ENCODE measurements at places on chromosomes 4 and X.

GRCh38 chr4:147682755-147683154 is 1.2 kb downstream of the PRMT9 start:
- no peak for DNase-seq

DNA sequence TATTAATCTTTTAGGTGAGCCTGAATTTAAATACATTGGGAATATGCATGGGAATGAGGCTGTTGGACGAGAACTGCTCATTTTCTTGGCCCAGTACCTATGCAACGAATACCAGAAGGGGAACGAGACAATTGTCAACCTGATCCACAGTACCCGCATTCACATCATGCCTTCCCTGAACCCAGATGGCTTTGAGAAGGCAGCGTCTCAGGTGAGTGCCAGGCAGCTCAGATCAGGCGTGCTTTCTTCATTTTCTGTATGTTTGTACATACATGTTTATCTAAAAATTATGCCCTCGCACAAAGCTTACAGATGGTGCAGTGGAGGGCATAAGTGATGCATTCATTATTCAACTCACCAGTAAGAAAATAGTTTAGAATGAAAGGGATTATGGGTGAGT is 85.6 kb downstream of the CPE start:
- DNase-seq: no peak

GRCh38 chrX:31459361-31459760 is 387.5 kb upstream of the FTHL17 start:
- DNase-seq: no peak

DNA sequence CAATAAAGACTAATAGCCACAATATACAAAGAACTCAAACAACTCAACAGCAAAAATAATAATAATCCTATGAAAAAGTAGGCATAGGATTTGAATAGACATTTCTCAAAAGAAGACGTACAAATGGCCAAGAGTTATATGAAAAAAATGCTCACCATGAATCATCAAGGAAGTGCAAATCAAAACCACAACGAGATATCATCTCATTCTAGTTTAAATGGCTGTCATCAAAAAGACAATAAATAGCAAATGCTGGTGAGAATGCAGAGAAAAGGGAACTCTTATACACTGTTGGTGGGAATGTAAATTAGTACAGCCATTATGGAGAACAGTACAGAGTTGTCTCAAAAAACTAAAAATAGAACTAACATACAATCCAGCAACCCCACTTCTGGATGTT is 18.8 kb downstream of the TLR6 start:
- DNase-seq: no peak

- DNase-seq: no peak
Observed at GRCh38 chr4:148004228-148004857, 272.5 kb downstream of the ARHGAP10 start.

DNA sequence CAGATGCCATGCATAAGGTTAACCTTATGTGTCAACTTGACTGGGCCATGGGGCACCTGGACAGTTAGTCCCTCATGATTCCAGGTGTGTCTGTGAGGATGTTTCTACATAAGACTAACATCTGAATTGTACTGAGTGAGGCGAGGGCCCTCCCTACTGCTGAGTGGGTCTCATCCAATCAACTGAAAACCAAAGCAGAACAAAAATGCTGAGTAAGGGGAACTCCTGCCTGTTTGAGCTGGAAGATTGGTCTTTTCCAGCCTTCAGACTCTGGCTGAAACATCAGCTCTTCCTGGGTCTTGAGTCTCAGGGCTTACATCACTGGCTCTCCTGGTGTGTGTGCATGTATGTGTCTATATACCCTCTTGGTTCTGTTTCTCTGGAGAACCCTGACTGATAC is 13.8 kb downstream of the NELFA start:
- DNase-seq: no peak

GRCh38 chrX:1468250-1468772 is 15.6 kb upstream of the ASMTL start:
- no peak for DNase-seq

DNA sequence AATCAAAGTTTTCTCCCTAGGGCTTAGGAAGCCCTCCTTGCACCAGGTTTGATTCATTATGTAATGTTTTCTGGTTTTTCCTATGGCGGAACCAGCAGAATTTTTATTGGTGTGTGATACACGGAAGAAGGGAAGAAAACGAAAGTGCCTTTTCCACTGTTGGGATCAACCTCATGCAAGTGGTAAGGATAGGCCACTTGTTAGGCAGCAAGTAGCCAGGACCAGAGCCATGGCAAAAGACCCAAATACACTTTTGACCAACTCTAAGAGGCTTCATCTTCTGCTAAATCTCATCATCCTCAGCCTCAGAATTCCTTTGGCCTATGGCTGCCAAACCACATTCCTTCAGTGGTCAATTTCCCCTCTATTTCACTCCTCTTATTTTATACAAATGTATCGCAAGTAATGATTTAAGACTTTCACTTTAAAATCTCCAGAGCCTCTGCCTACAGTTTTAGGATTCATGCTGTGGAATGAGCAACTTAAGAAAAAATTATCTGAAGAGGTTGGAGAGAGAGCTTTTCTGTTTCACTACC is 21.2 kb downstream of the PPAT start:
- no peak for DNase-seq

GRCh38 chr4:24547979-24548378 is 36.4 kb downstream of the DHX15 start:
- DNase-seq: no peak

GRCh38 chr4:78569306-78569821 is 17.8 kb downstream of the ANXA3 start:
- DNase-seq: no peak

GRCh38 chr4:6404611-6405396 is 67.6 kb downstream of the PPP2R2C start:
- no peak for DNase-seq

- DNase-seq: no peak
Observed at GRCh38 chr4:27986476-27986875, 1125.8 kb downstream of the STIM2 start.

DNA sequence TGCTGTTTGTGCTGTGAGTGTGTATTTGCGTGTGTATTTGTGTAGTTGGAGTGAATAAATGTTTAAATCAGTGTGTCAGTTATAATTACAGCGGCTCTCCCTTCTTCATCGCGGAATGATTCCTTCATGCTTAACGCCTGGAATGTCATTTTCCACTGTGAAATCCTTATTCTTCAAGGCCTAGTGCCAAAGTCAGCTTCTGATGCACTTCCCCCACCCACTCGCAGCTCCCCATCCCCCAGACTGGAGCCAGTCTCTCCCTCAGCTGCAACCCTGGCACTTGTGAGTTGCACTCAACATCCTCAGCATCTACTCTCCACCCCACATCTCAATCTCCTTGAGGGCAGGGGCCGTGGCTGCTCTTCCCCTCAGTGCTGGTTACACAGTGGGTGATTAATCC is 583.0 kb downstream of the BCOR start:
- no peak for DNase-seq

- DNase-seq: no peak
Observed at GRCh38 chr4:3248811-3249661, at the start of gene MSANTD1. Gene MSANTD1 (plus strand): TSS chr4:3249159. CDS start chr4:3249223, 64 bp downstream.

- no peak for DNase-seq
Observed at GRCh38 chrX:153768311-153769157, 4.5 kb downstream of the PLXNB3 start.

- peak; percentile 54 for DNase-seq
Observed at GRCh38 chr4:184343502-184344177, 126.0 kb upstream of the ENPP6 start.

DNA sequence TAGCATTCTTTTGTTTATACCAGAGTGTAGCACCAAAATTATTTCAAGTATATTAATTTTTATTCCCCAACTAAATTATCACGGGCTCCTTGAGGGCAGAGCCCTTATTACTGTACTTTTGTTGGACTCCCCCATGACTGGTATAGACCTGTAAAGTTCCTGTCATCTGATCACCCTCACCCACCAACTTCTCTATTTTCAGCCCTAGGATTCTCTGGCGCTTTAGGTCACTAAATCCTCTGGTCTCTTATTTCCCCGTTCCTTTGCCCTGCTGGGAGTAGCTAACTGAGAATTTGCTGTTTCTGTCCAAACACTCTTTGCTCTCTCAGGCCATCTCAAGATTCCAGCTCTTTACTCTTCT is 3.2 kb upstream of the XKRX start:
- DNase-seq: no peak

GRCh38 chrX:71475785-71476540 is 56.9 kb upstream of the OGT start:
- DNase-seq: no peak

GRCh38 chrX:115344885-115345614 is 55.5 kb downstream of the LUZP4 start:
- DNase-seq: no peak

GRCh38 chrX:154791467-154791866 is 13.8 kb downstream of the MPP1 start:
- DNase-seq: no peak

GRCh38 chr4:154612472-154613414 is at the start of gene FGG:
Gene FGG (minus strand): TSS chr4:154612656. CDS start chr4:154612609, 47 bp downstream.
- DNase-seq: no peak

GRCh38 chr4:148747721-148748268 is 305.6 kb upstream of the NR3C2 start:
- no peak for DNase-seq

DNA sequence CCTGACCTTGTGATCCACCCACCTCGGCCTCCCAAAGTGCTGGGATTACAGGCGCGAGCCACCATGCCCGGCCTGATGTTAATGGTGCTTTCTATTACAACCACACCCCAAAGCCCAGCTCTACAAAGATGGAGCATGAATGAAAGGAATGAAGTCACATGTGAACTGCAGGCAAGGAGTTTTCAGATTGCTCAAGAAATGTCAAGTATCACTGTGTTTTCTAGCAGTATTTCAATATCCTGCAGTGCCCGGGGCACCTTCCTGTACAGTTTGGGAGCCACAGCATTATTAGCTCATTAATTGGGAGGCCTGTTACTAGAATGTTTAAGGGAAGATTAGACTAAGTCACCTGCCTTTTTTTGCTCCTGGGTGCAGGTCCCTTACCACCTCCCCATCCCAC is 40.1 kb downstream of the PRIMPOL start:
- DNase-seq: no peak

- no peak for DNase-seq
Observed at GRCh38 chr4:85498068-85498733, 23.3 kb downstream of the ARHGAP24 start.

GRCh38 chr4:57233386-57233785 is 123.2 kb upstream of the IGFBP7 start:
- DNase-seq: no peak

DNA sequence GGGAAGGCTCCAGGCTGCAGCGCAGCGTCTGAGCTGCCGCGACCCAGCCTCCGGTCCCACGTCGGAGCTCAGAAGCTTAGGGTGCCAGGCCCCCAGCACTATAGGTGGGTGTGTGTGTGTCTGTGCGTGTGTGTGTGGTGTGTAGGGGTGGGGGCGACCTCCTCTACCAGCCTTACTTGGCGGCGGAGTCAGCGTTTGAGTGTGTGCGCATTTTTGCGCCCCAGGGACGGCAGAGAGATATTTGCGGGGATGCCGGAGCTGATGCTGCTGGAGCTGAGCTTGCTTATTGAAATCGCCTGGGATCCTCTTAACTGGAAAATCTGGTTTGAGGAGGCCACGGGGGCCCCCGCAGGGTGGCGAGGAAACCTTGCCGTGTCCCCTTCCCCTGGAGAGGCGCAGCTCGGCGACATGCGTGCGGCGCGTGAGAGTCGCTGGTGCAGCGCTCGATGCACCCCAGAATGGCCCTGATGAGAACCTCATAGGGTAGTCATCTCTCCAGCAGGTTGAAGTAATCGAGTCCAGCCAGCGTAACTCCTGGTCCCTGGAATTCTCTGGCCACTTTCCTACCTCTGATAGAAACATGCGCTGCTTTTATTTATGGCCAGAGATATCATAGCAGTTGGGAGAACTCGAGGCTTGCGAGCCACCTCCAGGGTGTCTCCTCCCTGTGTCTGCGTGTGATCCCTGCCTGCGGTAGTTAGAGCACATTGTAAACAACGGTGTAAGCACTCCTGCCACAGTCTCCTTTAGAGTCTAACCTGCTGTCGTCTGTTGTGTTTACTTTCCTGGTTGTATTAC is 2.7 kb downstream of the ADGRL3 start:
- DNase-seq: peak; percentile 15

- peak; percentile 22 for DNase-seq
Observed at GRCh38 chrX:46686003-46686645, 72.8 kb downstream of the SLC9A7 start.

DNA sequence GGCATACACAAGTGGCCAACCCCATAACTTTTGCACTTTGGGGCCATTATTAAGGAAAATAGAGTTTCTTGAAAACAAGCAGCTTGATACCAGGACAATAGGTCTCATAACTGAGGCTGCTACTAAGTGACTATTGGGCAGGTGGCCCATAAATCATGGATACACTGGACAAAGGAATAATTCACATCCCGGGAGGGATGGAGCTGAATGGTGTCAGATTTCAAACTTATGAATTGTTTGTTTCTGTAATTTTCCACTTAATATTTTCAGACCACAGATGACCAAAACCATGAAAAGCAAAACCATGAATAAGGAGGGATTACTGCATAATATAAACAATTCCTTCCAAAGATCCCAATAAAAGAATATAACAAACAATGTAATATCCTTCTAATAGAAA is 114.4 kb downstream of the WDFY3 start:
- no peak for DNase-seq

GRCh38 chr4:144685911-144686310 is 40.0 kb downstream of the HHIP start:
- no peak for DNase-seq

GRCh38 chr4:108042927-108043326 is 53.2 kb downstream of the HADH start:
- DNase-seq: no peak

DNA sequence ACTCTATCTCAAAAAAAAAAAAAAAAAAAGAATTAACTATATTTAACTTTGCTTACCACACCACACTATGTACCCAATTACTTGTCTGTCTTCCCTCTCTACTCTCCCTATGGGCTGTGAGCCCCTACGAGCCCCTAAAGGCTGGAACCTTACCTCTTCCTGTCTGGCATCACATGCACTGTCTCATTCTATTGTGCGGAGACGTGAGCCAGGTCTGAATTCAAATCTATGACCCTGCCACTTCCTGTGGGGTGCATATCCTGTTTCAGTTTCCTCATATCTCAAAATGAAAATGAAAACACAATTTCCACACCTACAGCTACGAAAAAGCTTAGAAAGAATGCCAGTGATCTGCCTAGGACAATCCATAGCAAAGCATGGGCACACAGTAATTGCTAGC is 42.9 kb upstream of the HS3ST1 start:
- DNase-seq: no peak

GRCh38 chr4:7196288-7196651 is 3.9 kb downstream of the SORCS2 start:
- DNase-seq: no peak

DNA sequence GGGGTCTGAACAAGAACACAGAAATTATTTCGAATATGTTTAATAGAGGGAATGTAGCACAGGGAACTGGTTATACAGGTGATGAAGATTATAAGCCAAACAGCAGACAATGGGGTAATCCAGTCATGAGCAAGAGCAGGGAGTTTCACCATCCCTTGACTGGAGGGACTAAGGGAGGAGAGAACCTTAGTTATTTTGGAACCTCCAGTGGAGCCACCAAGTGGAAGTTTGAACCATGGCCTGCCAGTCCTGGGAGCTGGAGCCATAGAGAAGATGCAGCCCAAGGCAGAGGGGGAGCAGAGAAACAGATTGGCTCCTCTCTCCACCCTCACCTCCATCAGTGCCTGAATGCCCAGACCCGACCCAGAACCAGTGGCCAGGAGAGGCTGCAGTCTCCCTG is 264.6 kb upstream of the RASGEF1B start:
- DNase-seq: no peak

GRCh38 chr4:25890571-25891485 is 23.2 kb upstream of the SMIM20 start:
- DNase-seq: no peak

- no peak for DNase-seq
Observed at GRCh38 chr4:138728566-138728965, 287.0 kb upstream of the NOCT start.

All from neural crest cell (in vitro differentiated cells).